ENCODE measurements at places on chromosomes 7 and 10.

DNA sequence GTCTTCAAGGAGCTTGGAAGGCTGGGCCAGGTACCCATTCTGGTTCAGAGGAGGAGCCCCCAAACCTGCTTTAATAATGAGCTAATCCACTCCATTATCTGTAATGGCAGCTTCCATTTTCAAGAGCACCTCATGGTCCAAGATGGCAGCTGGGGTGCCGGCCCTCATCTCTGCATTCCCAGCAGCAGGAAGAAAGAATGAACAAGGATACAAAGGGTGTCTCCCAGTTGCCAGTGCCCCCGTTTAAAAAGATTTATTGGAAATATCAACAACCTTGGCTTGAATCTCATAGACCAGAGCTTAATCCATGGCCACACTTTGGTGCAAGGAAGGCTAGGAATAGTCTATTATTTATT is 8.5 kb downstream of the LAT2 start:
- no peak overlapping the region for H3K4me3 ChIP-seq
- H3K27ac ChIP-seq, result no peak overlapping the region
- H3K36me3 ChIP-seq, result no peaks in the 10 kb centered on the region
- H3K27me3 ChIP-seq, result no peaks in the 10 kb centered on the region
- peaks cover 24% of the 10 kb centered on the region for H3K4me1 ChIP-seq
- DNase-seq, result no peak

DNA sequence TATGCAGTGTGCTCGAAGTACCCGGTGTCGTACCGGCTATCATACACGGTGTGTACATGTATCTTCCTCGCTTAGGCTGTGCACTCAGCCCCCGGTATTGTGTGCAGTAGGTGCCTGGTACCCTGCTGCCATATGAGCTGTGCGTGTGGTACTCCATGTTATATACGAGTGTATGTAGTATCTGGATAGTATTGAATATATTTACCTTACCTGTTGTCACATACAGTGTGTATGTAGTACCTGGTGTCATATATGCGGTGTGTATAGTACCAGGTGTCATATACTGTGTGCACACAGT is 1.2 kb downstream of the ZMYND11 start:
- peaks cover 25% of the 10 kb centered on the region for H3K4me1 ChIP-seq
- peak overlapping the region; percentile 90 for H3K27ac ChIP-seq
- no peaks in the 10 kb centered on the region for H3K36me3 ChIP-seq

- no peak overlapping the region for H3K27ac ChIP-seq
- H3K4me1 ChIP-seq, result peaks cover 12% of the 10 kb centered on the region
- no peaks in the 10 kb centered on the region for H3K36me3 ChIP-seq
- no peak for DNase-seq
- H3K27me3 ChIP-seq, result no peaks in the 10 kb centered on the region
These were observed 1.4 kb downstream of the HPS6 start for GRCh38 chr10:102066399-102067088.

DNA sequence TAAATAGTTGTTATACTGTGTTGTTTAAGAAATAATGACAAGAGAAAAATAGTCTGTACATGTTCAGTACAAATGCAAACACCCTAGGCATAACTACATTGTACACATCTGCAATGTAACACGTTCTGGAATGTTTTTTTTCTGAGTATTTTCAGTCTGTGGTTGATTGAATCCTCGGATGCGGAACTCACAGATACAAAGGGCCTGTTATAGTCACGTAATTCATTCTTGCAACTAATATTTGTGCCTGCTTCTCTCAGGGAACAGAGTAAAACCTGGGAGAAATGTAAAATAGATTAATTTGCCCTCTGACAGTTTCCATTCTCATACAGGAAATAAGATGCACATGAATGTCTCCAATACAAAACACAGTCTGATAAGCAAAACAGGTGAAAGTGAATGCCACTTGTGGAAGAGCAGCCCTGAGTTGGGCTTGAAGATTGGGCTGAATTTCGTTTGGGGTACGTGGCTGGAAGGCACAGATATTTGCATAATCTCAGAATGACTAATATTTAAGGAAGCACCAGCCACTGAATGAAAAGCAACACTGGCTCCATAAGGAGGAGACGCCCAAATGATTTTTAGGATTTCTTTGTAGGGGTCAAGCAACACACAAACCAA is 19.1 kb downstream of the DENND2A start:
- H3K36me3 ChIP-seq, result no peaks in the 10 kb centered on the region
- no peaks in the 10 kb centered on the region for H3K27me3 ChIP-seq
- no peak overlapping the region for H3K4me3 ChIP-seq

DNA sequence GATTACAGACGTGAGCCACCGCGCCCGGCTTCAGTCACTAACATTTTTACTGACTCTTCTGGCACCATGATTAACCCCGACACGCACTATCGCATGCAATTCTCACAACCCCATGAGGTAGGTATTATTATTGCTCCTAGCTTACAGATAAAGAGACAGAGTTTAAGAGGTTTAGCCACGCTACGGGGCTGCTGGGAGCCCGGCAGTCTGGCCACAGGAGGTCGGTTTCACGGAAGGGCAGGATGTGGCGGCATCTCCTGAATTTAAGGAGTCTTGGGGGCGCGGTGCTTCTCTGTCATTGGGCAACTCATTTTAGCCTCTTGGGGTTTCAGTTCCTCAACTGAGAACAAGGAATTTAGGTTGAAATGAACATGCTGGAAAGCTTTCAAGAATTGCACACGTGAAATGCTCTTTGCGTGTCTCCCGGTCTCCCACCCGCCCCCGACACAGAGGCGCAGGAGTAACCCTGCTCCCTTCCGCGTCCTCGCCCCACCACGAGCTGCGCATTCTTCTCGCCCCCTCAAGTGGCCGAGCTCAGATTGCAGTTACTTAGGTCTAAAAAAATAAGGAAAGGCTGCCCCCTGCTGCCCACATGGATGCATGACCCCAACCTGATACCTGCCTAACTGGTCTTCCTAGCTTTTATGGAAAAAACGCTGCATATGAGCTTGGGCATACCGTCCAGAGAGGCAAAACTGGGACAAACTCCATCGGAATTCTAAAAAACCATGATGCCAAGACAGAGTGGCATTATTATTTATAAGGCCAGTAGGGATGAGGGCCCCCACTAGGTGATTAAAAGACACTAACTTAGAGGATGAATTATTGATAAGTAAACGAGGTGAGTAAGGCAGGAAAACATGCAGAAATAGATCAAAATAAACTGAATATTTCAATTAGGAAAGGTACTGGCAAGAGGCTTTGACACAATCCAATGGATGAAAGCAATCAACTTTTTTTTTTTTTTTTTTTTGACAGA is 12.4 kb downstream of the PRSS2 start:
- no peak overlapping the region for H3K27ac ChIP-seq
- peak overlapping the region; percentile 32 for H3K4me3 ChIP-seq
- H3K4me1 ChIP-seq, result no peaks in the 10 kb centered on the region
- H3K27me3 ChIP-seq, result no peaks in the 10 kb centered on the region

DNA sequence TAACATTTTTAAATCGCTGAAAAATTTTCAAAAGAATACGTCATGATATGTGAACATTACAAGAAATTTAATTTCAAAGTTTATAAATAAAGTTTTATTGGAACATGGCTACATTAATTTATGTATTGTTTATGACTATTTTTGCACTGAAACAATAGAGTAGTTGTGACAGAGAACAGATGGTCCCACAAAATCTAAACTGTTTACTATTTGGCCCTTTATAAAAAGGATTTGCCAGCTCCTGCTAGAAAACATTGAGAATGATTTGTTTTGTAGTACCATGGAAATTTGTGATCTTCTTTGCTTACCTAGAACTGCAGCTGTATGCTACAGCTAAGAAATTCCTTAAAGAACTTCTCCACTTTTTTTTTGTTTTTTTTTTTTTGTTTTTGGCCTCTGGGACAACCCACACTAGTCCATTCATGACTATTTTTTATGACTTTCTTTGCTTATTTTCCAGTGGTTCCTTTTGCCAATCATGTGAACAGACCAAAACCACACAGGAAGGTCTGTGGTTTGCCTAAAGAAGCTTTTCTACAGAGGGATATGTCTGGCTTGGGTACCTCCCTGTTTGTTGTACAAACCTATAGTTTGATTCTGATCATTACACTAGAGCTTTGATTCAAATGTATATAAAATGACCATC is 55.7 kb downstream of the ST7 start:
- H3K4me3 ChIP-seq, result no peak overlapping the region
- H3K4me1 ChIP-seq, result peaks cover 1% of the 10 kb centered on the region
- no peak for DNase-seq
- no peaks in the 10 kb centered on the region for H3K36me3 ChIP-seq
- no peak overlapping the region for H3K27ac ChIP-seq

- H3K27me3 ChIP-seq, result no peaks in the 10 kb centered on the region
- no peak for DNase-seq
- H3K4me1 ChIP-seq, result no peaks in the 10 kb centered on the region
- H3K27ac ChIP-seq, result no peak overlapping the region
These were observed 2.5 kb upstream of the LAMB4 start for GRCh38 chr7:108132551-108133265.

DNA sequence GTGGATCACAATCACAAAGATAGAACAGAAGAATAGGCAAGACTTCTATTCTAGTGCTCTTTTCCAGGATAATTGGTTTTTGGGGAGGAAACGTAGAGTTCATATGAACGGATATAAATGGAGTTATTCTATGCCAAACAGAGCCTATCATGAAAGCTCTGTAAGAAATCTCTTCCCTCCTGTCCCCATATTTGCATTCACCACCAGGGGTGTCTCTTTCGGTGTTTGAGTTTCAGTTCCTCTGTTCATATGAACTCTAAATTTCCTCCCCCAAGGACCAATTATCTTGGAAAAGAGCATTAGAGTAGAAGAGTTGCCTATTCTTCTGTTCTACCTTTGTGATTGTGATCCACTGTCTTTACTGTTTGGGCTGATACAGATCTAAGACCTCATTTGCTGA is 48.3 kb upstream of the CDC14C start:
- no peaks in the 10 kb centered on the region for H3K36me3 ChIP-seq
- H3K27me3 ChIP-seq, result peaks cover 4% of the 10 kb centered on the region
- no peaks in the 10 kb centered on the region for H3K4me1 ChIP-seq
- DNase-seq, result no peak

- no peak overlapping the region for H3K27ac ChIP-seq
- no peaks in the 10 kb centered on the region for H3K27me3 ChIP-seq
- H3K4me3 ChIP-seq, result no peak overlapping the region
- no peak for DNase-seq
- no peaks in the 10 kb centered on the region for H3K4me1 ChIP-seq
These were observed 228.0 kb downstream of the PRKG1 start for GRCh38 chr10:51302316-51302715.

- no peak for DNase-seq
- peaks cover 6% of the 10 kb centered on the region for H3K4me1 ChIP-seq
- no peaks in the 10 kb centered on the region for H3K27me3 ChIP-seq
- H3K36me3 ChIP-seq, result no peaks in the 10 kb centered on the region
These were observed 26.0 kb downstream of the DNAJC12 start for GRCh38 chr10:67812007-67812406.

DNA sequence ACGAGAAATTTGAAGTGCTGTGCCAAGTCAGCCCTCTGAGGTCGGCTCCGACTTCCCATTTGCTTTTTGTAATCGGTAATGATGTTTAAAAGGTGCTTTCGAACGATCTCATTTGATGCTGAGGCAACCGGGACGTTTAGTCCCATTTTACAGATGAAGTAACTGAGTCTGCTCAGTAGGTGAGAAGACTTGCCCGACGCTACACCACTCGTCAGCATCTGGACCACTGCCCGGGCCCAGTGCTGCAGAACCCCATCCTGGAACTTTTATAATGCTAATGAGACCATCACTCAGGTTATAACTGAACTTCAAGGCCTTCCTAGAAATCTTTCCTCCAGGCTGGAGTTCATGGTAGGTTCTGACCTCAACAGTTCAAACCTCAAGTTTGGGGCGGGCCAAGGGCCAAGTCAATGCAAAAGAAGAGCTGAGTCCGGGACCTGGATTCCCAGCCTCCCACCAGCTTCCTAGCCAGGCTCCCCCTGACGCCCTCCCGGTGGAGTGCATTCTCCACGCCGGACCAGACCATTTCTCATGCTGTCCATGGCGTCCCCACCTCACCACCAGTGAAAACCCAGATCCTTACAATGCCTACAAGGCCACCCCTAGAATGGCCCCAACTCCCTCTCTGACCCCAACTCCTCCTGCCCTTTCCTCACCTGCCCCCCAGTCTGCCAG is 699 bp upstream of the PDLIM1 start:
- peaks cover 1% of the 10 kb centered on the region for H3K4me1 ChIP-seq
- no peaks in the 10 kb centered on the region for H3K36me3 ChIP-seq
- H3K27ac ChIP-seq, result peak overlapping the region; percentile 68
- no peaks in the 10 kb centered on the region for H3K27me3 ChIP-seq
- no peak for DNase-seq

GRCh38 chr10:124075231-124075955 is 18.0 kb downstream of the CHST15 start:
- DNase-seq, result no peak
- H3K36me3 ChIP-seq, result no peaks in the 10 kb centered on the region
- no peak overlapping the region for H3K27ac ChIP-seq
- H3K4me1 ChIP-seq, result peaks cover 3% of the 10 kb centered on the region

GRCh38 chr10:50291261-50291850 is 40.0 kb upstream of the ASAH2 start:
- no peaks in the 10 kb centered on the region for H3K36me3 ChIP-seq
- H3K4me3 ChIP-seq, result no peak overlapping the region
- DNase-seq, result no peak
- H3K27ac ChIP-seq, result no peak overlapping the region
- H3K27me3 ChIP-seq, result no peaks in the 10 kb centered on the region

DNA sequence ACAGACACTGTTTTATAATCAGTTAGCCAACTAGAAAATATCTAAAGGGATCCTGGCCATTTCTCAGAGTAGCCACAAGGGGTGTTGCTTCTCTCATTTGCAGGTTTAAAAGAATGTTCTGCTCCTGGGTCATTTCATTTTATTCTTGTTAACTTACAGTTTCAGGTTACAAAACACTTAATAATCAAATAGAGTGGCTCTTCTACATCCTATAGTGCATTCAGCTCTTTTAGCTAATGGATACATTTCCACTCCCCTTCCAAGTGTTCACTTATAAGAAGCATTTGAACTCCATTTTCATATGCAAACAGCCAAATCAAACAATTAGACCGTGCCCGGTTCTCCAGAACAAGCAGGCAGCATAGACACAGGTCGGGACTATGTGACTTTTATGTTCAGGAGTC is 117.5 kb downstream of the TRIL start:
- H3K27ac ChIP-seq, result no peak overlapping the region
- no peaks in the 10 kb centered on the region for H3K4me1 ChIP-seq
- DNase-seq, result no peak

- no peaks in the 10 kb centered on the region for H3K27me3 ChIP-seq
- no peak overlapping the region for H3K27ac ChIP-seq
- DNase-seq, result no peak
- H3K4me3 ChIP-seq, result no peak overlapping the region
- no peaks in the 10 kb centered on the region for H3K36me3 ChIP-seq
These were observed 109.4 kb upstream of the FAM133B start for GRCh38 chr7:92699560-92699959.

Measured in liver (tissue), 10 donors.